Kidney tubule cell (primary cell): ENCODE measurements at places on chromosomes 4 and X.

DNA sequence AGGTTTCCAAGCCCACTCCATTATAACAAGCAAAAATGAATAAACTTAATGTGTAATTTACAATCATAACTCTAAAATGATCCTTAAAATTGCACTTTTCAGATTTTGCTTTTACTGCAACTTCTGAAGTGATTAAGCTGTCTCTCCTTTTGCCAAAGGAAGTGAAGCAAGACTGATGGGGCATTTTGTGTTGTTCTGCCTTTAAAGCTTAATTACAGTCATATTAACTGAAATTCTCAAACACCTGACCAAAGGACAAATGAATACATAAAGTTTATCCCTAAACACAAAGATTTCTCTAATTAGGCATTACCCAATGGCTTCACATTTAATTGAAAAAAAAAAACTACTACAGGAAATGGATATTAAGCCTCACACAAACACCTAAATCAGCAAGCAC lies 101.8 kb downstream of the ATP11C start:
- no peak for DNase-seq

GRCh38 chrX:69961365-69962072 lies 88.2 kb downstream of the AWAT2 start:
- DNase-seq = peak; percentile 4

DNA sequence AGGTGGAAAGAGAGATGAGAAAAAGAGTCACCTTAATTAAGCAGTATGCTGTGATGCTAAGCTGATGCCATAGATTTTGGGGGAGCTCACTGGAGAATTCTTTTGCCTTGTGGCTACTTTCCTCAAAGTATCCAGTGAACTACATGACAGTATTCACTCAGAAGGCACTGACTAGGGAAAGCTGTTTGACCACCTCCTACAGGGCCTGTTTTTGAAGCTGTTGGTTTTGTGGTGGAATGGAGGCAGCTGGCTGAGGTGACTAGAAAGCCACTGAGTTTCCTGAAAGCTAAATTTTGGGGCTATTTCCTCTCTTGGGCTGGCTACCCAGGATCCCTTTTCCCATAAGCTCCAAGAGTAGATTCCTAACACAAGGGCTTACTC lies 124.8 kb upstream of the EOLA2 start:
- DNase-seq = no peak

DNA sequence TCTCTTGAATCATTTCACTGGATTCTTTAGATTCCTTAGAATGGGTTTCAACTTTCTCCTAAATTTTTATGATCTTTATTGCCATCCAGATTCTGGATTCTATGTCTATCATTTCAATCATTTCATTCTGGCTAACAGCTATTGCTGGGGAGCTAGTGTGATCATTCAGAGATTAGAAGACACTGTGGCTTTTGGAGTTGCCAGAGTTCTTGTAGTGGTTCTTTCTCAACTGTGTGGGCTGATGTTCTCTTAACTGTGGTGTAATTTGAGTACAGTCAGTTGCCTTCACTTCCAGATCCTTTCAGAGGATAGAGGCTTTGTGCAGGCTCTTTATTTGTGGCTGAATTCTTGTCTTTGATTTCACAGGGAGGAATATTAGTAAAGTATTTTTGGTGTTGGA lies 12.1 kb upstream of the CSN2 start:
- DNase-seq = no peak

DNA sequence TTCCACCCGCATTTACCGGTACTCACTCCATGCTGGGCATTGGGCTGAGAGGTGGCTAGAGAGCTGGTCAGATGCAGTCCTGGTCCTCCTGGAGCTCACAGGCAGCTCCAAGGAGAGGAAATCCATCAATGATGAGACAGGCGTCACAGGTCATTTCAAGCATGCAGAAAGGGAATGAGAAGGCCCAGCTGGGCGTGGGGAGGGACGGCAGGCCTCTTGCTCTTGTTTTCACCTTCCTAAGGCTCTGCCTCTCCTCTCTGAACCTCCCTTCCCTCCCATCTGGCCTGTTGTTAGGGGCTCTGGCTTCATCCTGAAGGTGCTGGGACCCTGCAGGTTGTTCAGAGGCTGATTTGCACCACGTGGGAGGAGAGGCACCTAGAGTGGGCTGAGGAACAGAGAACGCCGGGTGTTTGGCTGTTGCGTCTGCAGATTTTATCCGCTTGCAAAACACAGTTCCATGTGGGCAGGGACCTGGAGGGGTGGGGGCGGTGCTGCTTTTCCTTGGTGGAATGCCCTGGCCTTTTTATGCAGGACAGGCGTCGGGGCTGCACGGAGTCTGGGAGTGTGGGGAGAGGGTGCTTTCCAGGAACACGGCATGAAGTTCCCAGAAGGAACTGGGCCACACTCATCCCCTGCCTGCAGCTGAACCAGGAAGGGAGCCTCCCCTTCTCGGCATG lies 81.5 kb upstream of the PSAPL1 start:
- DNase-seq = no peak

- DNase-seq = no peak
These were observed 2.8 kb downstream of the PSAPL1 start for GRCh38 chr4:7431696-7432530.

DNA sequence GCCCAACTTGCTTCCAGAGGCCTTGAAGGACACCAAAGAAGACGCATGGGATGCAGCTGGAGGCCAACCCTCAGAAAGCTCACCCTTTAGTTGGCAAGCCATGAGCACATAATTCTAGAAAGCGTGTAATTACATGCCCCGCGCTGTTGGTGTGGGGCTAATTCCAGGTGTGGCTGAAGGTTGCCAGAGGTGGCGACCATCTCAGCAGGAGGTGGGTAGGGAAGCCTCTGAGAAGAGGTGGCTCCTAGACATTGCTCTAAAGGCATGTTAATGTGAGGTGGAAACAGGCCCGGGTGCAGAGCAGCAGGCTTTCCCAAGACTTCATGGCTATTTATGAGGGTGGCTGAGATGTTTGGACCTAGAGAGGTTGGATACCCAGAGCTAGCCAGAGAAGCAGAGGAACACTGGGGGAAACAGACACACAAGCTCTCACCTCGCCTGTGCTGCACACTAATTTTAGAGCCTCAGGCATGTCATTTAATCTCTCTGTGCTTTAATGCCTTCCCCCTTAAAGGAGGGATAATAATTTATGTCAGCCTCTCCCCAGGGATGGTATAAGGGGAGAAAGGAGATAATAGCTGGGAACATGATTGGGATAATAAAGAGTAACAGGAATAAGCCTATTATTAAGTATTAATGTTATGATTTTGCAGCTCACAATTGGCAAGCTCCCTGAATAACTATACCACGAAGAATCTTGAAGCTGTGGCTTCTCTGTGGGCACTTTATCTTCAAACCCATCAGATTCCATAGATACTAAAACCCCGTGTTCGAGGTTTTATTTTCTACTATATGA lies 60.0 kb upstream of the HELT start:
- no peak for DNase-seq

GRCh38 chr4:2459589-2460349 lies 9.1 kb upstream of the RNF4 start:
- no peak for DNase-seq

DNA sequence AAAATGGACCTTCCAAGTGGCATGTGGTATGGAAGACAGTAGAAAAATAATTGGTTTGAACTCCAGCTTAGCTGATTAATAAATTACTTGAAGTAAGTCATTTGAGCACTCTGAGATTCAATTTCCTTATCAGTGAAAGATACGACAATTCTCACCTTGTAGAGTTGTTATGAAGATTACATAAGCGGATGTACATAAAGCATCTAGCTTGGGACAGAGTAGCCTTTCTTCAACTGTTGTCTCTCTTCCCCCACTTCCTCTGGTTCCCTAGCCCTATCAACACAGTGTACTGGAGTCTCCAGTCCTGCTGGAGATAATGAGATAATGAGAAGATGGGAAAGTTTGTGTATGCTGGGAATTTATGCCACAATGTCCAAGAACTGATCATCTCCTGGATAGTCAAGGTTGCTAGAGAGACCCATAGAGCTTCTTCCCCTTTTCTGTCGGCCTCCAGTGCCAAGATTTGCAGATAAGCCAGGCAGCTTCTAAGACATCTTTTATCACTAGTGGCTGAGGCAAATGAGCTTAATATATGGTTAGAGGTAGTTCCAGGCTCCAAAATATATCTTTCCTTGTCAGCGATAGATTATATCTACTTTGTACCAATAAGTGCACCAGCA lies 33.9 kb downstream of the VSIG4 start:
- DNase-seq = no peak

GRCh38 chr4:6939761-6940743 lies 30.4 kb downstream of the TBC1D14 start:
- DNase-seq = no peak

- peak; percentile 75 for DNase-seq
These were observed at the start of gene SLC10A7 for GRCh38 chr4:146521541-146522097. SLC10A7 (minus strand) TSS chr4:146521940; CDS start chr4:146521717, 223 bp downstream.

GRCh38 chrX:100328351-100328750 lies 81.7 kb downstream of the PCDH19 start:
- DNase-seq = no peak

- peak; percentile 20 for DNase-seq
These were observed 5.5 kb downstream of the USP9X start for GRCh38 chrX:41090568-41091238.

GRCh38 chr4:38751341-38752010 lies 31.3 kb downstream of the TLR10 start:
- no peak for DNase-seq

GRCh38 chr4:111650146-111650545 lies 495.1 kb upstream of the FAM241A start:
- DNase-seq = no peak

GRCh38 chrX:17643528-17643927 lies 93.8 kb upstream of the SCML1 start:
- DNase-seq = no peak

DNA sequence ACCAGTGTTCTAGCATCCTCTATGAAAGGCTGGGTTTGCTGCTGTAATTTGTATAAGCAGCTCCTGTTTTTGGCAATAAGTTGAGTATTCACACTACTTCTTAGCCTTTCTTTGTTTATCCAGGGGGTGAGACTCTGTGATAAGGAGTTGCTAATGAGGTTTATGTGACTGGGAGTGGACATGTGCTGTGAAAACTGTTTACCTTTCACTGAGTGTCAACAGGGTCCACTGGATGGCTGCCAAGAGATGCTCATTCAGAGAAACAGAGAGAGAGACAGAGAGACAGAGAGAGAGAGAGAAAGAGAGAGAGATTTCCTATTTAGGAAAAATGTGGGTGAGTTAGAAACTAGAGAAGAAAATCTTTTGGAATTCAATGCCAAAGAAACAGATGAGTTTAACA lies 233.9 kb downstream of the CHIC2 start:
- DNase-seq = no peak

DNA sequence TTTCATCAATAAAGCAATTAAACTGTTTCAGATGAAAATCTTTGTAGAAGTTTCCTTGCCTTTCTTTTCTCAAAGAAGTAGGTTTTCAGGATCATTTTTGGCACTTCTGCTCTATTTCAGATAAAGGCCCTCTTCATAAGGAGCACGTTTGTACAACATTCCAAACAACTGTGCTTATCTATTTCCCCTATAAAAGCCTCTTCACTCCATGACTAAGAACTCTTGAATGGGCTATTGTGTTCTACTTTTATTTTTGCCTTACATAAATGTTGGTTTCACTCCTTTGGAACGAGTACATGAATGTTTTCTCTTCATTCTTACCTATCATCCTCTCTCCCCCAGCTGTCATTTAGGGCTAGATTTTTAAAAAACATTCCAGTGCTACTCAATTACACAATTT lies 288.0 kb upstream of the PPP1R2C start:
- no peak for DNase-seq

DNA sequence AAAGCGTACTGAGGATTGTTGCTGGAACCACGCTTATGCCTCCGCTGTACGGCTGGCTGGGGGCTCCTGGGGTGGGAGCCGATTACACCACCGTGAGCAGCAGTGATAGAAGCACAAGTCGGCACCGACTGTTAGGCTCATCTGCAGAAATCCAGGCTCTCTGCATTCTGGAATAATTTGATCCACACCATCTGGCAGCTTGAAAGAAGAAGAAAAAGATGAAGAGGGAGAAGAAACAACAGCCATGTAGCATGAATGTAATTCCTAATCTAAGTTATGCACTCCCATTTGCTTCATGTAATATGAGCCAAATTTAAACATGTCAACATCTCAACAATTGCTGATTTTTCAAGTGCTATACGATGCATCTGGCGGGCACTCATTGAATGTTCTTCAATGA lies 84.6 kb upstream of the DHX15 start:
- no peak for DNase-seq

- no peak for DNase-seq
These were observed 4.8 kb upstream of the STATH start for GRCh38 chr4:69991016-69991415.

- DNase-seq = no peak
These were observed 263.3 kb upstream of the GPRIN3 start for GRCh38 chr4:89570931-89571330.

GRCh38 chr4:94525993-94526728 lies 74.4 kb downstream of the PDLIM5 start:
- no peak for DNase-seq

- peak; percentile 48 for DNase-seq
These were observed 7.6 kb upstream of the OPHN1 start for GRCh38 chrX:68440940-68441339.

DNA sequence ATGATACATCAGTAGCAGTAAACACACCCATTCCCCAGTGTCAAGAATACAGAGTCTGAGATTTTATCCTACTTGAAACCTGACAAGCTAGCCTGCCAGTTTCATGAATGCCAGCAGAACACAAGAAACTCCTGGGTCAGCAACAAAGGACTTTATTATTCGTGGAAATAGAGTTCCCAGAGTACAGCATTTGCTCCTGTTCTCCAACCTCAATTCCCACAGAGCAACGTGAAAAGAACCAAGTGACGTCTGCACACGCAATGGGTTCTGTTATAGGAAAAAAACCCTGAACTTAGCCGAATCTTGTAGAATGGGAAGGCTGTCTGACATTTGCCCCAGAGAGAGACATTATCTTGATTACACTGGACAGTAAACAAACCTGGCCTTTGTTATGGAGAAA lies 23.3 kb upstream of the INTU start:
- no peak for DNase-seq

DNA sequence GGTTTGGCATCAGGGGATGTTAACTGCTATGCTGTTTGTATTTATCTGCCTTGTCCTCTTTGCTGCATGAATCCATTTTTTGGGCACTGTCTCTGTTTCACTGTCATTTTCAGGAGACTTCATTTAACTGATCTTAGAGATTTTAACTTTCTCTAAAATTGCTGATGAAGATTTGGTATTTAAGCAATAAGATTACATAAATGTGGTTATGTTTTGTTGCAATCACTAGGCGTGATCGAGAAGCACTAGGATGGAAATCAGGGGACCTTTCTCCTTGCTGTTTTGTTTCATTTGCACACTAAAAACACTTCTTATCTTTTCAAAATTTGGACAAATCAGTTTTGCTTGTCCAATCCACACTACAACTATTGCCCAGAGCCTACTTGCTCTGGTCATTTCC lies 15.4 kb downstream of the CXCL2 start:
- no peak for DNase-seq

GRCh38 chrX:70313503-70313902 lies 23.6 kb downstream of the KIF4A start:
- peak; percentile 23 for DNase-seq

DNA sequence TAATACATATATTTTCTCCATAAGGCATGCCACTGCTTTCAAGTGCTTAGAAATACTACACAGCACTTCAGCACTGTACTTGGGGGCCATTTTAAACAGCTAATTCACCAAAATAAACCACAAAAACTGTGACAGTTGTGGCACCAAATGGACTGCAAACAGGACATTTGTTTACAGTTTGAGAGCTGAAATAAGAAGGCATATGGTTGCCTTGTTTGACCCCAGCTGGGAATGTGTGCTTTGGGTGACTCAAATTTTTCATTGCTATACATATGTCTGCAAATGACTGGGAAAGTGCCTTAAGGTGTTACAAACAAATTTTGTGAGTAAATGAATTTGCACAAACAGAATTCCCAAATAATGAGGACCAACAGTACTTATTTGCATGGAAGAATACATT lies 124.2 kb downstream of the BANK1 start:
- no peak for DNase-seq
